ENCODE measurements at places on chromosomes 1 and 21. TPM values are rescaled to one million over a fixed set of nuclear protein-coding genes. Genes with fewer than 3 reads are reported as not detected.

Gene GJB3
- 0.55 TPM for total RNA-seq

DNA sequence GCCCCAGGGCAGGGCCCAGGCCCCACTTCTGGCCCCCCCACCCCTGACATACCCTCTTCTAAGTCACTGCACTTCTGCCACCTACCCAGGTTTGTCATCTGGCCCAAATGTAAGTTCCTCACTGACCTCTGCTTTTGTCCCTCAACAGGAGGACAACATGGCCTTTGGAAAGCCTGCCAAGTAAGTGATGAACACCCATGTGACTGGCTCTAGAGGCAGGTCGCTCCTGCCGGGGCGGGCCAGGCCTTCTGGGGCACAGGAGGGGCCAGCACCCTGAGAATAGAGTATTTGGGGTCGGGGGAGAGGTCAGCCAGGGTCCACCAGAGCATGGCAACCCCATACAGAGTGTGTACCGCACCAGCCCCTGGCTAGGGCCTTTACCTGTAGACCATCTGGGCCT lies 9.9 kb upstream of the SYTL1 start:
- no peak overlapping the region for H3K27ac ChIP-seq
- no peaks in the 10 kb centered on the region for H3K27me3 ChIP-seq
- peaks cover 5% of the 10 kb centered on the region for H3K4me1 ChIP-seq
- H3K36me3 ChIP-seq, result no peaks in the 10 kb centered on the region
- no peak for DNase-seq

Gene KIF21B
- 32.7 TPM for total RNA-seq

GRCh38 chr1:218459450-218459849 lies 114.3 kb downstream of the TGFB2 start:
- no peaks in the 10 kb centered on the region for H3K36me3 ChIP-seq
- peak; percentile 58 for DNase-seq
- H3K27me3 ChIP-seq, result no peaks in the 10 kb centered on the region

- no peaks in the 10 kb centered on the region for H3K36me3 ChIP-seq
- no peaks in the 10 kb centered on the region for H3K27me3 ChIP-seq
- no peak for DNase-seq
- H3K27ac ChIP-seq, result no peak overlapping the region
- no peaks in the 10 kb centered on the region for H3K4me1 ChIP-seq
Observed at GRCh38 chr1:34143975-34144374, 21.1 kb downstream of the CSMD2 start.

GRCh38 chr1:61231795-61232194 lies 149.4 kb downstream of the NFIA start:
- H3K27me3 ChIP-seq, result no peaks in the 10 kb centered on the region
- no peaks in the 10 kb centered on the region for H3K36me3 ChIP-seq

DNA sequence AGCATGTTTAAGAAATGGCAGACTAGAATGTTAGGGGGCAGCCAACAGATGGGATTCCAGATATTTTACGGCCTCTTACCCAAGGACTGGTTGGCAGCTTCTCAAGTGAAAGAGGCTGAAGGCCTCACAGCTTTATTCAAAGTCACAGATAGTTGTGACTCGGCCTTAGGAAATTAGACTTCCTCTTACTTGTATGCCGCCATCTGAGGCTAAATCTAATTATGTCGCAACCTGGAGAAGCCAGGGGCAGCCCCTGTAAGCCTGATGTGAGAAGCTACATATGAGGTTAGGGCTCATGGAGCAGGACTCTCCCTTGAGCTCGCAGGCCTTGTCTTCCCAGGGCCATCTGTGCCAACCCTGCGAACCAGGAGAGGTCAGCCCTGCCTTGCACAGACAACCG lies 352.5 kb downstream of the HHAT start:
- DNase-seq, result no peak
- peaks cover 2% of the 10 kb centered on the region for H3K4me1 ChIP-seq
- H3K27ac ChIP-seq, result no peak overlapping the region
- H3K4me3 ChIP-seq, result no peak overlapping the region

DNA sequence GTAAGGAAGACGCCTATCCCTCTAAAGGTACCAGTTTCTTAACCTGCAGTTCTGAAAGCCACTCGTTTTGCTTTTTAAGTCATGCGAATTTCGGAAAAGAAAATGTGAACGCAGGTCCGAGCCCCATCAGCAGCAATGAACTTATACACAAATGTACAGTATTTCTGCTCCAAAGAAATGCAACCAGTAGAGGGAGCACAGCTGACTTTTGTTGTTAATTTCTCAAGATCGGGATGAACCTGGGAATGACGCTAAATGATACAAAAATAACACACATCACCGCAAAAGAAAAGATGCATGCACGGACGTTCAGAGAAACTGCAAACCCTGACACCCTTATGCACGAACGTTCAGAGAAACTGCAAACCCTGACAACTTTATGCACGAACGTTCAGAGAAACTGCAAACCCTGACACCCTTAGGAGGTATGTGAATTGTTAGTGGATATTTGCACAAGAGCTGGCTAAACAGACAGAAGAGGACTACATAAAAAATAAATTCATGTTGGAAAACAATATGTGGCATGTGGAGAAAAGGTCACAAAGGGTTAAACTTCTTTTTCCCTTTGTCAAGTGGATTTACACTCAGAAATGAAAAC lies 3.5 kb upstream of the TIAM1 start:
- no peak overlapping the region for H3K4me3 ChIP-seq
- no peak overlapping the region for H3K27ac ChIP-seq
- peaks cover 6% of the 10 kb centered on the region for H3K4me1 ChIP-seq
- H3K36me3 ChIP-seq, result no peaks in the 10 kb centered on the region
- H3K27me3 ChIP-seq, result no peaks in the 10 kb centered on the region

- no peaks in the 10 kb centered on the region for H3K27me3 ChIP-seq
- H3K4me3 ChIP-seq, result no peak overlapping the region
- no peaks in the 10 kb centered on the region for H3K4me1 ChIP-seq
- DNase-seq, result no peak
Observed at GRCh38 chr1:29201595-29202051, 19.9 kb upstream of the SRSF4 start.

Data from testis (tissue), 5 donors.